Bronchial epithelial cell (primary cell): ENCODE measurements at places on chromosomes 7 and 10. TPM values are rescaled to one million over a fixed set of nuclear protein-coding genes. Genes with fewer than 3 reads are reported as not detected.

DNA sequence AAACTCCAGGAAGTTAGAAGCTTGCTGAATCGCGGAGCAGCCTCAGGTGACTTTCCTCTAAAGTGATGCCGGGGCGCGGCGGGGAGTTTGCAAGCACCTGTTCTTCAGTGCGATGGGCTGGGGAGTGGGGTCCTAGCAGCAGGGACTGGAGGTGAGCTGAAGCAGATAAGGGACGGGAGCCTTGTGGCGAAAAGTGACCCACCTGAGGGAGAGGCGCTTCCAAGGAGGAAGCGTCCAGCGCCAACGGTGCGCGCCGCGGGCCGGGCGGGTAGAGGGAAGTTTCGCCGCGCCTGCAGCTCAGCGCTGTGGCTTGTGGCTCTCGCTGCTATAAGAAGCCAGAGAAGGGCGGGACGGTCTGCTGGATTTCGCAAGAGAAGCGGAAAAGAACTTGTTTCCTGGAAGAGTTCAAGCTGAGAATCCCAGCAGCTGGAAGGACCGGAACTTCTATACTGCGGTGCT lies at the start of gene STEAP4:
Gene STEAP4 (minus strand): TSS at position 305 of the 459 bp plus-strand sequence. CDS start 22,625 bp downstream, outside the sequence.
- DNase-seq: peak; percentile 86

DNA sequence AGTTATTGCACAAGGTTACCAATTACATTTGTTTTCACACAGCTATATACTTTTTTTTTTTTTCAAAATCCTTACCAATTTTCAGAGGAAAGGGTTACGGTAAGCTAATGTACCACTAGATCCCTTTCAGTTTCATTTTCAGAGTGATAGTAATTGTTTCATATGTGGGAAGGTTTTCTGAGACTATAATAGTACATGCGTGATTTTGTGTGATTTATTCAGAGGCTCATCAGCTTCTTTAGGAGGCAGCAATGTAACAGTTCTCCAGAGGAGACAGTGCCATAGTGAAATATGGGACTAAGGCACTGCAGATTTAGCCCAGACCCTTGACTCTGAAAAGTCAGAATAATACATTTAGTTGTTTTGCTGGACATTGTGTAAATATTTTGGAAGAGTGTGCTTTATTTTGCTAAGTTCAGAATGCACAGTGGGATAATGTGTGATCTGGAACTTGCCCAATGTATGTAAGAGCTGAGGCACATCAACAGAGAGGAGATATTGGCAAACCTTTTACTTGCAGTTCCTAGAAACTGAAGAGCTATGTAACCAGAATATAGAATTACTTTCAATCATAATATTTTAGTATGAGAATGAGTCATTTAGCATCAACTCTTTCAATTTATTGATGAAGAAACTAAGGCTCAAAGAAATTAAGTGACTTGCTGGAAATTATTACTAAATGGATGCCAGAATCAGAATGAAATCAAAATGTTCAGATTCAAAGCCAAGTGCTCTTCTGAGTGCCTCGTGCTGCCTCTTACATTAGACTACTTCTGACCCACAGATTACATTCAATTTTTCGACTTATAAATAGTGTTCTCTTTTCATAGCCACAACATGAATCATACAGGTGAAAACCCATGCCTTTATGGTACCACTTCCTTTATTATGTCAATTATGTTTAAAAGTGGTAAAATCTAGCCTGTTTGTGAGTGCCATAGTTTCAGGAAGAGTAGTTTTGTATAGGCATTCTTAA lies 207.7 kb upstream of the TEX47 start:
- DNase-seq: no peak

DNA sequence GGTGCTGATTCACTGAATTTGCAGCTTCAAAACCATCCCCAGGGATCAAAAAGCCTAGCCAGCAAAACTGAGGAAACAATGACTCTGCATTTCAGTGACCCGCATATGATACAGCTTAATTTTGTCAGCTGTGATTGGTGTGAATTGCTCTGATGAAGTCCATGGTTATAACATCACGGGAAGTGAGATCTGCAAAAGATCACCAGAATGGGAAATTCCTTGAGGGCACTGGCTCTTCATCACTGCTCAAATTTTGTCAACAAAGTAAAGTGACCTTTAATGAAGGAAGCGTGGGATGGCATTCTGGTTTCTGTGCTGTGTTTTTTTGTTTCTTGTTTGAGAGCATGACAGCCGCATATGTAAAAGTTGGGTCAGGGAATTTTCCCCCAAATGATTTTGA lies 745.9 kb downstream of the GATA3 start:
- DNase-seq: no peak

DNA sequence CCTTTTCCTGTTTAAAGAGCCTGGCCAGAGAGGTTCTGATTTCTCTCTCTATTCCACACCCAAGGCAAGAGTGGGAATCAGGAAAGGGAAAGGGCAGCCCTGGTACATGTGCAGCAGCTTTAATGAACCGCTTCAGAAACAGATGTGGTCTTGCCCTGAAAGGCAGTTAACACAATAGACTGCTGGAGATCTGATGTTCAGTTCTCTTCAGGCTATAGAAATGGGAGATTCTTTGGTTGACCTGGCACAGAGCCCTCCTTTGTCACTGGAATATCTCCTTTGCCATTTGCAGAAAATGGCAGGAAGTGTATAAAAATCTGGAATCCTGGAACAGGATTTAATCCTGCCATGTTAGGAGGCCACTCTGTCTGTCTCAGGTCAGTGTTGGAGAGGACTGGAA lies 36.3 kb upstream of the EXOC6 start:
- no peak for DNase-seq

DNA sequence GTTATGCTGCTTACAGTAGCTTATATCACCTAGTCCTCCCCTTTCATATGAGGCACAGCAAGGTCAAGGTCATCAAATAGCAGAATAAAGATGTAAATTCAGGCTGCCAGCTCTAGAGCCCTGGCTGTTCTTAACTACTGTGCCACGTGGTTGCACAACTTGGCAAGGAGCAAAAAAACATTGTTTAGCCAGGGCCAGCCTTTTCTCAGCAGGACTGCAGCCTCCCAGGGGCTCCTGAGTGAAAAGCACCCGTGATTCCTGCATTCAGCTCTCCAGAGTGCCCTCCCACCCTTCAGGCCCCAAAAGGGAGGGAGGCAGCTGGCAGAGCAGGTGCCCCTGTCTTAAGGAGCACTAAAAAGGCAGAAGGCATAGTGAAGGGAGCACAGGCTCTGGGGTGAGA lies 31.8 kb upstream of the TM9SF3 start:
- no peak for DNase-seq

GRCh38 chr7:155833651-155834050 lies 21.4 kb upstream of the SHH start:
- no peak for DNase-seq

DNA sequence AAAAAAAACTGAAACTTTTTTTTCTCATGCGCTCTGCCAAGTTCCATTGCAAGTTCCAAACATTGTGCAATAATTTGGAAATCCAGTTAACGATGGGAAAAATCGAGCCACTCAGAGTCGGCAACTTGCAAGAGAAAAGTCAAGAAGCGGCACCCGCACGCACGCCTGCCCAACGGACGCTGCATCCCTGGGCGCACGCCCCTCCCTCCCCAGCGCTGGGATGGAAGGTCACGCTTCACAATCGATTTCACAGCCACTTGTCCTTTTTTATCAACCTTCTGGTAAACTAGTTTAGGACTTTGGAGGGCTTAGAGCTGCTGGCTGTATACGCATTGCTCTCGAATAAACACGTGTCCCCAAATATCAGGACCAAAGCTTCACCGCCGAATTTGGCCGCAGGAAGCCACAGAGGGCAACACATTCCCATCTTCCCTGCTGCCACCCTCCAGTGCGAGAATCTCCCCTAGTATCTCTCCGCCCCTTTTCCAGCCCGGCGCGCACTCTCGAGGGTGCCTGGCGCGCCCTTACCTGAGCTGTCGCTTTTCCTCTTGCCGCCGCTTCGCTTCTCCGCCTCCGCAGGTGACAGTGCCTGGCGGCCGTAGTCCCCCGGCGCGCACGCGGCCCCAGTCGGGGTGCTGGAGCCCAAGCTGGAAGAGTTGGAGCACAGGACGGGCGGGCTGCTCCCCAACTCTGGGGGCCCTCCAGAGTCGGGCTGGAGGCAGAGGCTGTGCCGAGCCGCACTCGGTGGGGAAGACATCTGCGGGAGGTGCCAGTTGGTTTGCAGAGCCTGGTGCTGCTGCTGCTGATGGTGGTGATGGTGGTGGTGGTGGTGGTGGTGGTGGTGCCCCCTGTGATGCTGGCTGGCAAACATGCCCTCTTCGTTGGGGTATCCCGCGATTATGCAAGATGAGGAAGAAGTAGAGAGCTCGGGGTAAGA lies 857 bp downstream of the MEOX2 start:
- DNase-seq: no peak

- peak; percentile 81 for DNase-seq
Measured at GRCh38 chr7:42479816-42480633, 243.0 kb upstream of the GLI3 start.

- no peak for DNase-seq
Measured at GRCh38 chr10:51608211-51608610, 91.2 kb downstream of the CSTF2T start.

- DNase-seq: no peak
Measured at GRCh38 chr10:112213098-112213823, 29.7 kb upstream of the GPAM start.

GRCh38 chr7:120480472-120480871 lies 207.5 kb downstream of the KCND2 start:
- DNase-seq: no peak

DNA sequence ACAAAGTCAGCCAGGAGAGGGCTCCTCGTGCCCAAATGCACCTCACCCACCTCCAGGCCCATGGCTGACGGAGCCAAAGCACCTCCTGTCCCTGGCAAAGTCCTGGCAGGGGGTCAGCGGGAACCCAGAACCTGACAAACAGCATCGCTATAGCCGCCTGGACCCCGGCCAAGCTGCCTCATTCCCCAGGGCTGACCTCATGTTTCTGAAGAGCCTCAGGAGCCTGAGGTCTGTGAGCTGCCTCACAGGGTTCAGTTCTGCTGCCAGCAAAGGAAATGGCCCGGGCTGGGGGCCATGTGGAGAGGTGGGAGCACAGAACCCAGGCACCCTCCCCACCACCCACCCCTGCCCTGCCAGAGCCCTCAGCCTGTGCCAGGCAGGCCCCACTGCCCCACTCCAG lies 4.2 kb upstream of the NANOS1 start:
- peak; percentile 63 for DNase-seq

DNA sequence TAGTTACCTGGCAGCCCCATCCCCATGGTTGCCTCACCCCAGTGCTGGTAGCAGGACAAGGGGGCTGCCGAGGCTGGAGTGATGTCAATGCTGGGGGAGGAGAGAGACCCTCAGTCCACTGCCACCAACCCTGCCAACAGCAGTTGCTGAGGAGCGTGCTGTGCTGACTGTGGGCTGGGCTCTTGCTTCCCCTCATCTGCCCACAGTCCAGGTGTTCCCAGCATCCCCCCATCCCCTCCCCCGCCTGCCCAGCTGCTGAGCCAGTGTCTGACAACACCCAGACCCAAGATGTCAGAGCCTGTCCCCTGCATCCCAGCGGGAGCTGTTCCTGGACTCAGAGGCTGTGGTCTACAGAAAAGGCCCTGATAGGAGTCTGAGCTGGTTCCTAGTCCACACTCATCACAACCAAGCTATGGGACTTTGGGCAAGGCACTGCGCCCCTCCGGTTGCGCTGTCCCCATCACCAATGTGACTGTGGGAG lies 14.6 kb upstream of the PSAP start:
- no peak for DNase-seq

DNA sequence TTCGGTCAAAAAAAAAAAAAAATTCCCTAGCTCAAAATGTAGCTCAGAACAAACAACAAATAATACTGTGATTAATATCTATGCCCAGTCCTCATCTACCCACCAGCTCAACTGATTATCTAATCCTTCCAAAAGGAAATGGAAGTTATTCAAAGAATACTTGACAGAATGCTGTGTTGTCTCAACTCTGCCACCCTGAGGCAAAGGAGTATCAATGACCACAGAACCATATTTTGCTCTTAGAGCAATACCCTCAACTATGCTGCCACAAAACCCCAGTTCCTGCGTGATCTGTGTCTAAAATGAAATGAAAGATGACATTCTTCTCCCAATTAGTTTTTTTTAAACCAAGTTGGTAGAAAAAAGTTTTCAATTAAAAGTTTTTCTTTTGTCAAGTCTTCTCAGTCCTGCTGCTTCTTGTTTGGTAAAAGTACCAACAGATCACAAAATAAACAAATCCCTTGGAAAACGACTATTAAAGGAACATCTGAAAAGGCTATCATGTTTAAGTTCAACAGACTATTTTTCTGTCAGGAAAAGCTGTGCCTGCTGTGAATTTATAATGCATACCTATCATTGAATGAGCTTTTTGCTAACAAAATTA lies 21.6 kb downstream of the RBM28 start:
- peak; percentile 62 for DNase-seq

DNA sequence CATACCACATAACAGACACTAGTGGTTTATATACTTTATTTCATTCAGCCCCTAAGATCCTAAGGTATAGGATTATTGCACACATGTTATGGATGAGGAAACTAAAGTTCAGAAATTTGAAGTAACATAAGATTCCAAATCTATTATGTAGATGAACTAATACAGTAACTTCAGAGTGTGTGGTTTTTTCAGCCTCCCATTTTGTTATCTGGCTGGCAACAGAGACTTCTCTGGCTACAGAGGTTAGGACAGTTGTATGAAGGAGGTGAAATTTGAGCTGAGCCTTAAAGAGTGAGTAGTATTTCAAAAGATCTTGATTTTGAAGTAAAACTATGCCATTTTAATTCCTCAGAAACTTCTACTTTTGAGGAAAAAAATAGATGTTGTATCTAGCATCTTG lies 125.4 kb downstream of the MAPK8 start:
- DNase-seq: no peak

GRCh38 chr7:144545330-144545729 lies 141.8 kb upstream of the NOBOX start:
- no peak for DNase-seq

DNA sequence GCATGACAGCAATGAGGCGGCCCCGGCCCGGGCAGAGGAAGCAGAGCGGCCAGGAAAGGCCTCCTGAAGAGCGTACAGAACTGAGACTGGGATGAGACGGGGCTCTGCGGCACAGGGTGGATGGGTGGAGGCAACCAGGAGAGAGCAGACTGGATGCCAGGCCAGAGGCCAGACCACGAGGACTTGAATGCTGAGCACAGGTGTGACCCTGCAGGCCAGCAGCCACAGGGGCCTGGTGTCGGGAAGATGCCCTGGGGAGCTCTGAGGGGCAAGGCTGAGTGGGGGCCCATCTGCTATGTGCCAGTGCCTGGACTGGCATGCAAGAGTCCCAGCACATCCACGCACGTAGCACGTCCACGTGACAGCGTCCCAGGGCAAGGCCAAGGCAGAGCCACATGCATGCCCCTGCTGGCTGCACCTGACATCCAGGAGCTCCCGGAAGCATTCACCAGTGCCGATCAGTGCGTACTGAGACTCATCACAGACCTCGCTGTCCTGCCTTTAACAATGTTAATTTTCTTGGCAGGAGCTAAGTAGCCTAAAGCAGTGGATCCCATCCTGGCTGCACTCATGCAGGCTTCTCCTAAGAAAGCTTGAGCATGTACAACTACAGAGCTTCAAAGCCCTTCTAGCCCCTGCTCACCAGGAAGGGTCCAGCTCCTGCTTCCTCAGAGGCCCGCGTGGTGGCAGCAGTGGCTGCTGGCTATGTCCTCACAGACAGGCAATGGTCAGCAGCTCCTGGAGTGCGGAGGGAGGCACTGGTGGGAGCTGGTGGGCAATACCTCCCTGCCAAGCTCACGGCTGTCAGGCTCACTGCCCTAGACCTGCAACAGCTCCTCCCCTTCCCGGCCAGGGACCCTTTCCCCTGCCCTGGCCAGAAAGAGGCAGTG lies 18.0 kb downstream of the GRID1 start:
- DNase-seq: no peak

Gene PGAM2
- total RNA-seq: 0.53 and 0.90 TPM in 2 replicates

Gene TLX1
- total RNA-seq: not detected in 2 replicates

Gene DDX21
- 148 and 193 TPM in 2 replicates for total RNA-seq

Gene TMEM140
- total RNA-seq: 0.51 and 0.53 TPM in 2 replicates

Gene CNTNAP2
- 0.26 and 0.51 TPM in 2 replicates for total RNA-seq

Gene OGDHL
- 0.26 TPM in 1 of 2 replicates, not detected in the other for total RNA-seq

Gene PTPRZ1
- 2.6 and 3.5 TPM in 2 replicates for total RNA-seq
